ENCODE measurements at places on chromosomes 16 and 17. TPM values are rescaled to one million over a fixed set of nuclear protein-coding genes. Genes with fewer than 3 reads are reported as not detected.

- DNase-seq, result no peak
These were observed 7.2 kb upstream of the JPT2 start for GRCh38 chr16:1670866-1671265.

The SLC39A11 gene
- 17.7 TPM for total RNA-seq

The ADAD2 gene
- total RNA-seq, result not detected

GRCh38 chr17:78411241-78411857 is 32.9 kb downstream of the PGS1 start:
- no peak for DNase-seq

GRCh38 chr17:58088624-58089023 is 5.4 kb downstream of the DYNLL2 start:
- no peak for DNase-seq

GRCh38 chr17:81939218-81939617 is 2.1 kb upstream of the PYCR1 start:
- DNase-seq, result no peak
